T-helper 17 cell (primary cell): ENCODE measurements at places on chromosomes 12 and 14.

GRCh38 chr12:113203852-113204760 is 17.2 kb upstream of the TPCN1 start:
- DNase-seq: no peak
- H3K4me1 ChIP-seq: peaks cover 14% of the 10 kb centered on the region
- H3K4me3 ChIP-seq: no peak overlapping the region
- H3K36me3 ChIP-seq: no peaks in the 10 kb centered on the region
- no peak overlapping the region for H3K27ac ChIP-seq

- H3K4me1 ChIP-seq: no peaks in the 10 kb centered on the region
- DNase-seq: no peak
- peaks cover 2% of the 10 kb centered on the region for H3K36me3 ChIP-seq
- no peak overlapping the region for H3K4me3 ChIP-seq
- no peak overlapping the region for H3K27ac ChIP-seq
Observed at GRCh38 chr14:51507906-51508511, 143.7 kb upstream of the FRMD6 start.

DNA sequence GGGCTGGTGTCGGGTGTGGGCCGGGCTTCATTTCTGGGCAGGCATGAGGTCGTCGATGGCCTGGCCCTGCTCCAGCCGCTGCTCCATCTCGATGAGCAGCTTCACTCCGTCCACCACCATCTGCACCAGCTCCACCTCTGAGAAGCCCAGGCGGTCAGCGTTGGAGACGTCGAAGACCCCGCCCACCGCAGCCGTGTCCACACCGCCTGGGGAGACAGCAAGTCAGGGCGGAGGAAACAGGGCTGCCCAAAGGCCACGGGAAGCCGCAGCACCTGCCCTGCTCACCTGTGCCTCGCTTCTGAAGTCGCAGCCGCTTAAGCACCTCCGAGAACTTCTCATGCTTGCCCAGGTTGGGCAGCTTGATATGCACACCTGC is 2.8 kb downstream of the CKB start:
- peaks cover 9% of the 10 kb centered on the region for H3K4me1 ChIP-seq
- no peak overlapping the region for H3K4me3 ChIP-seq
- peak; percentile 8 for DNase-seq
- peak overlapping the region; percentile 62 for H3K27ac ChIP-seq
- no peaks in the 10 kb centered on the region for H3K27me3 ChIP-seq

GRCh38 chr12:65948320-65949008 is 124.2 kb downstream of the HMGA2 start:
- H3K4me1 ChIP-seq: no peaks in the 10 kb centered on the region
- no peak for DNase-seq
- H3K27ac ChIP-seq: no peak overlapping the region
- no peak overlapping the region for H3K4me3 ChIP-seq

DNA sequence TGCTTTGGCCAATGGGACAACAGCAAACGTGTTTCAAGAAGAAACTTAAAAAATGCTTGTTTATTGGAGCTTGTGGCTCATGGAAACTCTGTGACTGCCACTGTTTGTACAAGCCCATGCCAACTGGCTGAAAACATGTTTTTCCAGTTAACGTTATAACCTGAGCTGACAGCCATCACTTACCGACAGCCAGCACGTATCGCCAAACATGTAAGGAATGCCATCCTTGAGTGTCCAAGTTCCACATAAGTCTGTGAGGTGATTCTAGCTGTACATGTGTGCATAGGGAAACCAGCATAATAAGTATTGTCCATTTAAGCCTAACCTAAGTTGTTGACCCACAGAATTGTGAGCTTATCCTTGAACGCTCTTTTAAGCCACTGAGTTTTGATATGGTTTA is 596.9 kb downstream of the TRHDE start:
- H3K27ac ChIP-seq: no peak overlapping the region
- H3K4me1 ChIP-seq: no peaks in the 10 kb centered on the region
- no peaks in the 10 kb centered on the region for H3K36me3 ChIP-seq
- DNase-seq: no peak
- no peak overlapping the region for H3K4me3 ChIP-seq

- peaks cover 3% of the 10 kb centered on the region for H3K36me3 ChIP-seq
- H3K4me3 ChIP-seq: no peak overlapping the region
- no peak overlapping the region for H3K27ac ChIP-seq
- DNase-seq: no peak
- peaks cover 26% of the 10 kb centered on the region for H3K27me3 ChIP-seq
- peaks cover 3% of the 10 kb centered on the region for H3K4me1 ChIP-seq
Observed at GRCh38 chr12:97305651-97306050, 157.0 kb upstream of the RMST start.

- no peak overlapping the region for H3K4me3 ChIP-seq
- no peaks in the 10 kb centered on the region for H3K4me1 ChIP-seq
- H3K27me3 ChIP-seq: peaks cover 32% of the 10 kb centered on the region
- H3K27ac ChIP-seq: no peak overlapping the region
Observed at GRCh38 chr12:64993461-64993860, 127.6 kb downstream of the WIF1 start.
